ENCODE measurements at places on chromosomes 6 and 20.

- no peak for DNase-seq
These were observed 152.7 kb downstream of the CD83 start for GRCh38 chr6:14270142-14270893.

GRCh38 chr6:41318261-41318653 is 17.2 kb upstream of the NCR2 start:
- DNase-seq: no peak

- no peak for DNase-seq
These were observed 571.9 kb upstream of the CHD6 start for GRCh38 chr20:42190084-42190483.

DNA sequence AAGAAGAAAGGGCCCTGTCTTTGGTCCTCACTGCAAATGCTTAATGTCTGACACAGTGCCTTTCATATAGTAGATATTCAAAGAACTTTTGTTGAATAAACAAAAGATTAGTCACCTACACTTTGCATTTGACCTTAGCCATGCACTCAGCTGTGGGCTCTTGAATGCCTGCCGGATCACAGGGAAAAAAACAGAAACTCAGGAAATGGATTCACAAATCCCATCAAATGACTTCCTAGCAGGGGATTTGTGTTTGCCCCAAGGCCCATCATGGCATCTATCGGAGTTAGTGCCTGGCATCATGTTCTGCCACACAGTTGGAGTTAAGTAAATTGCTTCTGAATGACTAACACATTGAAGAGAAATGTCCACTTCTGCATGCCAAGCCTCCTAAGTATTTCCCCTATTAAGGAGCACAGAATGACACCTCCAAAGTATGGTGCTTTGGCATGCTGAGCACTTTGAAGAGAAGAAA is 72.3 kb upstream of the DST start:
- DNase-seq: peak; percentile 93

GRCh38 chr6:10531503-10531902 is 10.4 kb downstream of the GCNT2 start:
- DNase-seq: no peak

- DNase-seq: no peak
These were observed 77.8 kb downstream of the PKHD1 start for GRCh38 chr6:52009466-52010140.

- no peak for DNase-seq
These were observed 26.1 kb downstream of the C6orf52 start for GRCh38 chr6:10668126-10668917.

- no peak for DNase-seq
These were observed 540.7 kb downstream of the BMP2 start for GRCh38 chr20:7308163-7308562.

- DNase-seq: no peak
These were observed 104.8 kb downstream of the AGPAT4 start for GRCh38 chr6:161169035-161169434.

GRCh38 chr6:22380236-22380635 is 83.4 kb upstream of the PRL start:
- no peak for DNase-seq

- DNase-seq: peak; percentile 20
These were observed 151.2 kb downstream of the TFAP2C start for GRCh38 chr20:56780266-56780665.

- no peak for DNase-seq
These were observed 82.1 kb downstream of the SLC23A2 start for GRCh38 chr20:4919047-4919704.

- DNase-seq: no peak
These were observed 3.4 kb downstream of the GABBR1 start for GRCh38 chr6:29629571-29629970.

- no peak for DNase-seq
These were observed 172.8 kb upstream of the MAP3K7 start for GRCh38 chr6:90759664-90760063.

GRCh38 chr6:149306967-149307366 is 10.5 kb upstream of the TAB2 start:
- peak; percentile 16 for DNase-seq

- peak; percentile 99 for DNase-seq
These were observed 18.1 kb downstream of the TUBB2B start for GRCh38 chr6:3209114-3210023.

GRCh38 chr6:44572346-44572745 is 184.8 kb downstream of the CDC5L start:
- DNase-seq: no peak

DNA sequence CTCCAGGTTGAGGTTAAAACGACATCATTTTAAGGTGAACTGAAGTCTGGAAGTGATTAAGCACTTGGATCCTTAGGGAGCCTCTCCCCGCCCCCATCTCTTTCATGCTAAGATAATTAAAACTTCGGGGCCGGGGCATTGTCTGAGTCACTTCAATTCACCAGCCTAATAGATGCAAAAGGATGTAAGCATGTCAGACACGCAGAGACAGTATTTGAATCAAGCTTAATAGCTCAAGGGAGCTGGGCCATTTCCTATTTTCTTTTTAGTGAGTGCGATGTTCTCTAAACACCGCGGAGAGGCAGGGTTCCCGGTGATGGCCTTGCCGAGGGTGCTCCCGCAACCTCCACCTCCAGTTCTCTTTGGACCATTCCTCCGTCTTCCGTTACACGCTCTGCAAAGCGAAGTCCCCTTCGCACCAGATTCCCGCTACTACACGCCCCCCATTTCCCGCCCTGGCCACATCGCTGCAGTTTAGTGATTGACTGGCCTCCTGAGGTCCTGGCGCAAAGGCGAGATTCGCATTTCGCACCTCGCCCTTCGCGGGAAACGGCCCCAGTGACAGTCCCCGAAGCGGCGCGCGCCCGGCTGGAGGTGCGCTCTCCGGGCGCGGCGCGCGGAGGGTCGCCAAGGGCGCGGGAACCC is 516 bp upstream of the IRF4 start:
- DNase-seq: peak; percentile 57

DNA sequence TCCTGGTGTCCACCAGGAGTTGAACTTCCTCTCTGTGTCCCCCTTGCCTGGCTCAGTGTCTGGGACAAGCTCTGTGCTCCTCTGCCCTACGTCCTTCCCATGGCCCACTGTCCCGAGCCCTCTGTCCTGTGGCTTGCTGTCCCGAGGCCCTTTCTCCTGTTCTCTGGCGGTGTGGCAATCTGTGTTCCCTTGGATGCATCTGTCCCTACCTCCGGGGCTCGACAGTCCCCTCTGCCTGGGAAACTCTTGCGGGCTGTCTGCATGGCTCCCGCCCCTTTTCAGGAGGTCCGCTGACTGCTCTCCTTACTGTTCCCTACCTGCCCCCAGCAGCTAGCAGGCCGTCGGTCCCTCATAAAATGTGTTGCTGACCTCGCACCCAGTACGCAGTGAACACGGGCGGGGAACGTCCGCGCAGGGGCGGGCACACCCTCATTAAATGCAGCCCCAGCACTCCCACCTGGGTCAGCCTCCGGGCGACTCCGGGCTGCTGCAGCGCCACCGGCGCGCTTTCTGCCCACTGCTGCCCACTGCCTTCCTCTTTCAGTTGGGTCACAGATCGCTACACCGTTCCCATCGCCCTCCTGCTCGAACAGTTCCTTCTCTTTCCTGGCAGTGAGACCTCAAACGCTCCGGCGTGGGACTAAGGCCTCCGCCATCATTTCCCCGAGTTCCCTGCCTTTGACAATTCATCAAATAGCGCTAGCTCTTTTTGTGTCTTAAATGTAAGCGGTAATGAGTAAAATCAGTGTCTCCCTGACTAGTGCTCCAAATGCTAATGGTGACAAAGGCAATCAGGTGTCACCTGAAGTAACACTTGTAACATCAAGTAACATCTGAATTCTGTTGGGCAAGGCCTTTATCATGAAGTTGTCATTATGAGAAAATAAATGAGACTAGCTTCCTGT is 60.5 kb downstream of the RSPH3 start:
- peak; percentile 8 for DNase-seq

- DNase-seq: peak; percentile 91
These were observed 180.5 kb downstream of the SYNDIG1 start for GRCh38 chr20:24649787-24650490.

GRCh38 chr6:2547355-2547754 is 203.4 kb downstream of the MYLK4 start:
- DNase-seq: no peak

DNA sequence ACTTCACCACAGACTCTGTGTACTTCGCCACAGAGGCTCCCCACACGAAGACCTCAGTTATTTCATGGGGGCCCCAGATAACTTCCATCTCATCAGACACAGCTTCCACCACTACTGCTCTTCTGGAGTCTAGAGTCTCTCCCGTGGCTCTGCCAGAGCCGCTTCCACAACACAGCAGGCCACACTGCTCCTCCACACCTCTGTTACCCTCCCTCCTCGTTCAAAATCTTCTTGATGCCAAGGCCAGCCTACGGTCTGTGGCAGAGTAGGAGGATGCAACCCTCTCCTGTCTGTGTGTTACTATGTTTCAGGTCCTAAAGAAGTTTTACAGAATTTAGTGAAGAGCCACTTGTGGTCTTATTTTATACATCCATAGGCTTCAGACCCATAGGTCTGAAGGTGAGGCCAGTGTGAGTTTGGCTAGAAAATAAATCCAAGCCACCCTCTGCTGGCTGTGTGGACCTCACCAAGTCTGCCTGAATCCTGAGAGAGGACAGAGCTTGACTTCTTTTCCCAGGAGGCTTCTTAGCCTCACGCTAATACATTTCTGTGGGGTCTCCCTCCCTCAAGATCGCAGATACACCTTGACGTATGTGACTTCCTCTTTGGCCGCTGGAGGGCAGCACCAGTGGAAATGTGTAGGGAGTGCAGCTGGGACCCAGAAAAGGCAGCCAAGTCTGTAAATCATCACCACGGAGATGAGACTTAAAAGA is 197.7 kb downstream of the FAXC start:
- DNase-seq: peak; percentile 35

GRCh38 chr20:38157635-38158495 is 7.2 kb downstream of the TGM2 start:
- peak; percentile 63 for DNase-seq

DNA sequence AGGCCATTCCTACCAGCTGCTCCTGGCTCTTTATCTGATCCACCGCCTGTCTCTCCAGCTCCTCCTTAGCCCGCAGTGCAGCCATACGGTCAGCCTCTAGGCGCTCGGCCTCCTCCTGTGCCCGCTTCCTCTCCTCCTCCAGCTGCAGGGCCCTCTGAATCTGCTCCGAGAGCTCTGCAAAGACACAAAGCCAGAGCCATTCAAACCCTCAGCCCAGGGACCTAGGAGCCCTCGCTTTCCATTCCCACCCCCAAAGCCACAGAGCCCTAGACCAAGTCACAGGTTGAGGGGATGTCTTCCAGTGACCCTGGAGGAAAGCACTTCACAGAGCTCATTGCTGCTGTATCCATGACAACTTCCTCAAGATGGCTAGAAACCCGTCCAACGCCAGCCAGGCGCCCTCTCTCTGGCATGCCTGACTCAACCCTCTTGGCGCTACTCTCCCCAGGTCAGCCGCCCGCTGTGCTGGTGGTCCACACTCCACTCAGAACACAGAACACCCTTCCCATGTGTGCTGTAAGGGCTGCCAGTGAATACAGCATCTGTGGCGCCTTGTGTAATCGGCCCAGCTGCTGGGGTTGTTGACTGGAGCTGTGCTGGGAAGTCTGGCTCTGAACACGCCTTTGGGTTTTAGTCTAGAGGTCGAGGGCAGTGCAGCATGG is 49.3 kb downstream of the EZR start:
- DNase-seq: no peak

GRCh38 chr6:119447921-119448320 is 98.4 kb upstream of the MAN1A1 start:
- no peak for DNase-seq

DNA sequence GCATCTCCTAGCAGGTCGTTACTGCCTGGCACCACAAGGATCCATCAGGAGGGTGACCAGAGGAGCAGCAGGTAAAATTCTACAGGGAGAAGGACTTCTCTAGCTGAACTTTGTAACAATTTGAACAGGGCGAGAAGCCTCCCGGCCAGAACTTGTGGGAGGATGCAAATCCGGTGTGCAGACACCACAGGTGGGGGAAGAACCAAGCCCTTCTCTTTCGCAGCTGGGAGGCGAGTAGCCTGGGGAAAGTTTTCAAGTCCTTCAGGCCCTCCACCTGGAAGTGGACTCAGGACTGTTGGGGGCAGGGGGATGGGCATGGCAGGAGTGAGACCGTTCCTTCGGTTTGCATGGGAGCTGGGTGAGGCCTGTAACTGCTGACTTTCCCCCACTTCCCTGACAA is 42.7 kb upstream of the FAM210B start:
- DNase-seq: no peak

DNA sequence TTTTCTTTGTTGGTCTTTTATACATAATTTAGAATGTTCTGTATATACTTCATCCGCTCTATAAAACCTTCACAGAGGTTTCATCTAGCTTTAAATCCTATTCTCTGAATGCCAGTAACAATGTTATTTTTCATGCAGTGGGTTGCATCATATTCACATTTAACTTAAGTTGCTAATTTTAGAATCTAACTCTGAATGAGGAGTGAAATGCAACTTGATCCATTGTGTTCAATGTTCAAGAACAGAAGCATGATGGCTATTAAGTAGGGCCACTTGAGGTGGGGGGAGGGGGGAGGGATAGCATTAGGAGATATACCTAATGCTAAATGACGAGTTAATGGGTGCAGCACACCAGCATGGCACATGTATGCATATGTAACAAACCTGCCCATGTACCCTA is 224.5 kb downstream of the NKAIN2 start:
- no peak for DNase-seq

DNA sequence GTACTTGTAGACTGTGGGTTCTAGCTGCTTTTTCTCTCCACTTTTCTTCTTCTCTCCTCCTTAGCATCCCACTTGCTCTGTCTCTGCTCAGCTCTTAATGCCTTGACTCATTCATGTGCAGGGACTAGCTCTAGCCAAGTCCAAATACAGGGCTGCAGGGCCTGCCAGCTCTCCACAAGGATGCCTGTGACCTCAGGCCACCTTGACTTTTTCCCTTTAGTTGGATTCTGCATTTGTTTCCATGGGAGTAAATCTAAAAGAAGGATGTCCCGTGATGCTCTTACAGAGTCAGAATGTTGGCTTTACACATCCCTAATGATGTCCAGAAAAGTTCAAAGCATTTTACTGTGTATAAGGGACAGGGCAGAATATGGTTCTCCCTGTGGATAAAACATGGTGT is 101.8 kb upstream of the PREP start:
- DNase-seq: no peak

GRCh38 chr6:166877906-166878305 is 78.4 kb downstream of the RNASET2 start:
- no peak for DNase-seq

DNA sequence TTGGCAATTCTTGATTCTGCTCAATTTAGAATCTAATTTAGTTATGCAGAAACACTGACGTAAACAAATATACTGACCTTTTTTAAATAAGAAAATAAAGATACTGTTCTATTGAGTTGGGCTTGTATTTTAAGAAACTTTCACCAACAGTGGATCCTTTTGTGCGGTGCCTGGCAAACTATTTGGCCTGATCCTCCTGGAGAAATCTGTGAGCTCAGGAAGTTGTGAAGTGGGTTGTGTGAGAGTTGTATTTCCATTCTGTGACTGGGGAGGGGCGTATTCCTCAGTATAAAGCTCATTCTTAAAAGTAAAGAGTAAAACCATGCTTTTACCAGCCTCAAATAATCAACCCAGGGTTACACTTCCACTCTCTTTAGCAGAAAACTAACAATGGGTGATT is 85.6 kb downstream of the SEL1L2 start:
- no peak for DNase-seq

Data from EH (cell line).